ENCODE measurements at places on chromosomes 2 and 18.

GRCh38 chr2:15895615-15896469 lies 44.5 kb upstream of the MYCN start:
- DNase-seq: no peak

DNA sequence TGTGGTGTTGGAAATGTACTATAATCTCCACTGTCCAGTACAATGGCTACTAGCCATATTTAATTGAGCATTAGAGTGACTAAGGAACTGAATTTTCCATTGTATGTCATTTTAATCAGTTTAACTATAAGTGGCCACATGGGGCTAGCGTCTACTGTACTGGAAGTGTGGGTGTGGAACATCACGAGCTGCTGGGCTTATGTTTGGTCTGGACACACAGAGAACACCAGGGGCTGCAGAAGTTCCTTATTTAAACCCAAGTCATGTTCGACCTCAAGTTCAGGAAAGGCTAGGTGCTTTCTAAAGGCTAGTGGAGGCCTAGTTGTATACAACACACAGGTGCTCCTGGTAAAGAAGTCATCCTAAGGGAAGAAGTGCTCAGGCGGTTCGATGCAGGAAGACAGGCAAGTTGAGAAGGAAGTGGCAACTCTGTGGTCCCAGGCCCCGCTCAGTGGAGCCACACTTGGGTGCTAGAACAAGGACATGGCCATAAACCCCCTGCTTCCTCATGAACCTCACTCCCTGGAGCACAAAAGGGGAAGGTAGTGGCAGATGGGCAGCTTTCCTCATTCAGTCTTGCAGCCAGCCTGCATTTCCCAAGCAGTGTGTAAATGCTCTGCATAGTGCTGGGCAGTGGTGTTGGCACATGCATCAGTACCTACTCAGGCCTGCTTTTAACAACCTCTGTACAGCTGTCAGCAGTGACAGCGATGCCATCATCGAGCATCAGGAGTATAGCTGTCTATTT lies 13.3 kb downstream of the LGALSL start:
- DNase-seq: no peak

GRCh38 chr2:128197059-128197458 lies 106.1 kb downstream of the UGGT1 start:
- no peak for DNase-seq

DNA sequence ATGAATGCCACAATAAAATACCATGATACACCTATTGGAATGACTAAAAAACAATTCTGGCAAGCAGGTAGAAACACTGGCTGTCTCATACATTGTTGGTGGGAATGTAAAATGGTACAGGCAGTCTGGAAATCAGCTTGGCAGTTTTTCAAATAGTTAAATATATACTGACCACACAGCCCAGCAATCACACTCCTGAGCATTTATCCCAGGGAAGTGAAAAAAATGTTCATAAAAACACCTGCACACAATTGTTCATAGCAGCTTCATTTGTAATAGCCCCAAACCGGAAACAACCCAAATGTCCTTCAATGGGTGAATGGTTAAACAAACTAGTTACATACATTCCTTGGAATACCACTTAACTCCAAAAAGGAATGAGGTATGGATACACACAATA lies 137.2 kb downstream of the TFCP2L1 start:
- no peak for DNase-seq

- DNase-seq: no peak
These were observed 259.4 kb downstream of the ANAPC1 start for GRCh38 chr2:111624411-111625156.
